HuH-7.5 (cell line): ENCODE measurements at places on chromosomes 7 and 10.

- DNase-seq = no peak
These were observed 23.2 kb downstream of the GPER1 start for GRCh38 chr7:1111156-1111555.

GRCh38 chr10:4851176-4851575 is 25.2 kb downstream of the AKR1E2 start:
- DNase-seq = no peak

- no peak for DNase-seq
These were observed 55.2 kb upstream of the EZH2 start for GRCh38 chr7:148939128-148939755.

- no peak for DNase-seq
These were observed 732.8 kb downstream of the ZWINT start for GRCh38 chr10:55628260-55628701.

DNA sequence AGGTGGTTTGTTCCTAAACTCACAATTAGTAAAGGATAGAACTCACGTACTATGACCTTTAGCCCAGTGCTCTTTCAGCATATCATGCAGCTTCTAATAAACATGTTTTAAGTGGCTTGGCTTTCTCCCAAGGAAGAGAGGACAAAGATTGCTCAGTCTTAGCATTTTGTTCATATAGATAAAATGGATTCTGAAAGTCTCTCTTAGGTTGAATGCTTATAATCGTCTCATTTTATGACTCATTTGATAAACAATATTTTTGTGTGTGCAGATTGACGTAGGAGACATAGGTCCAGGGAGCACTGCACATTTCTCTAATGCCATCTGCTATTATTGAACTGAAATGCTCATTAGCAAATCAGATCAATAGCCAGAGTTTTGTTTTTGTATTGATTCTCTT is 44.8 kb downstream of the GNAT3 start:
- DNase-seq = no peak

DNA sequence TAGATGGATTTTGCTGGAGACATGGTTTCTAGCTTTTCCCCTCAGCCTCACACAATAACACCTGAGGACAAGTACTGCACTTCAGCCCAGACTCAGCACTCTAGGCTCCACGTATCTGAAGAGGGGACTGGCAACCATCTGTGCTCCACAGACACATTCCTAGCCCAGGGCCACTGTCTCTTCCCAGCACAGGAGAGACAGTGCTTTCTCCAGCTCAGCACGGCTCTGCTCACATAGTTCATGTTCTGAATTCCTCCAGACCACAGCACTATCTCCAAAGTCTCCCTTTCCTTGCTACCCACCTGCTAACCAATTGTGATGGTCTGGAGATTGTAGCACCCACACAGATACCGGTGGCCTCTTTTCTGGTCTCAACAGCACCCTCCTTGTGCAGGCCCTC is 114.5 kb downstream of the HTR7 start:
- DNase-seq = no peak

DNA sequence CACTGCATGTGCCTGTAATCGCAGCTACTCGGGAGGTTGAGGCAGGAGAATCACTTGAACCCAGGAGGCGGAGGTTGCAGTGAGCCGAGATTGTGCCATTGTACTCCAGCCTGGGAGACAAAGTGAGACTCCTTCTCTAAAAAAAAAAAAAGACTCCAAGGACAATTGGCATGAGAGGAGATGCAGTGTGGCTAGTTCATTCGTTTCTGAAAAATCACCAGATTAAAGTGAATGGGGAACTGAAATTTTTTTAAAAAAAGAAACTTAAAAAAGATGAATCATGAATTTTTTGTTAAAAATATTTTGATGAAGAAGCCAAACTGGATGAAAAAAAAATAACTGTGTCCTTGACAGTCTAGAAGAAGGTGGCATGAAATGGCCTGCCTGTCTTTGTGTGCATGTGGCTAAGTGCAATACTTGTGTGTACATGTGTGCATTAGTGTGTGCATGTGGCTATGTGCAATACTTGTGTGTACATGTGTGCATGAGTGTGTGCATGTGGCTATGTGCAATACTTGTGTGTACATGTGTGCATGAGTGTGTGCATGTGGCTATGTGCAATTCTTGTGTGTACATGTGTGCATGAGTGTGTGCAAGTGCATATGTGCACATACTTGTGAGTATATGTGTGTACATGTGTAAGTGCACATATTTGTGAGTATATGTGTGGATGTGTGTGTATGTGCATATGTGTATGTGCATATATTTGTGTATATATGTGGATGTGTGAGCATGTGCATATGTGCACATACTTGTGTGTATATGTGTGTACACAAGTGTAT is 391.7 kb upstream of the KLF6 start:
- DNase-seq = no peak
